ENCODE measurements at places on chromosomes 12 and 14.

- DNase-seq, result no peak
Observed at GRCh38 chr14:60226298-60226697, 22.7 kb upstream of the PPM1A start.

DNA sequence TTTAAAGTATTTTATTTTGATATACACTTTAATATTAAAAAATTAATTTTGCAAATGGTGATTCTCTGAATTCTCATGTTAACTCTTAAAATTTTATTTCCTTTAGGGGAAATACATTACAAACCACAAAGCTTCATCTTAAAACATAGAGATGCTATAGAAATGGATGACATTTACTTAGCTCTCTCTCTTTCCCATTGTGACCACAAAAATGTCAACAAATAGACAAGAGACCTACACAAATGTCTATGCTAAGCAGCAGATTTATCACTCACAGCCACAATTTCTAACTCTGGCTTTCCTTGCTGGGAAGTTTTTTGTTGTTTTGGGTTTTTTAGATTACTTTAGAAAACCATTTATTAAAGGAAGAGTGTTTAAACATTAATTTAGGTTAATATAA is 19.9 kb upstream of the PHC1 start:
- no peak for DNase-seq

DNA sequence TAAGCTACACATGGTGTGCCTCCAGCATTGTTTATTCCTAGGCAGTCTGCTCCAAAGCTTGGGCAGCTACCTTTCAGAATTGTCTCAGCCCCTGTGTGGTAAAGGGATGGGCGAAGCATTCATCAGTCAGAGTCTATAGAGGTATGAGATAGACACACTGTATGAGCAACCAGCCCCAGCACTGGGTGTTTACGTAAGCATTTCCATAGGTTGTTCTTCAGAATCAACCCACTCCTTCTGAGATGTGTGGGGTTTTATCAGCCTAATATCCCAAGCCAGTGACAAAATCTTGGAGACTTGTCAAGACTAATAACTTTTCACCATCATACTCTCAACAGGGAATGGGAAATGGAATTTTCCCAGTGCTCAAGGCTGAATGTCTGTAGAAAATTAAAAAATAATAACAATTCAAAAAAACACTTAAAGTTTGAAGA is 98.2 kb downstream of the BTG1 start:
- DNase-seq, result no peak

GRCh38 chr12:100661300-100661951 is 87.9 kb downstream of the GAS2L3 start:
- DNase-seq, result no peak

DNA sequence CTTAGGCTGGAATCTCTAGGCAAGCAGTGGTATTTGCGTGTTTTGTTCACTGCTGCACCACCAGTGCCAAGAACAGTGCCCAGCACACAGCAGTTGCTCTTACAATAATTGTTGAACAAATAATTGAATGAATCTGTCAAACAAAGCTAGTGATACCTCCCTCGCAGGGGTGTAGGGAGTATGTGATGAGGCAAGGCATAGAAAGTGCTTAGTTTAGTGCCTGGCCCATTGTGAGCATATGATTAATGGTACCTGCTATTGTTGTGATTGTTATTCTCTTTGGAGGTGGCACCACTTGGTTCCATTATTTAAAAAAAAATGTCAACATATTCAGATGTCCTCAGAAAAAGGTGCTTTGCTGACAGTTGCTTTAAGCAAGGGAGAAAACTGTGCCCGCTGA is 210.1 kb upstream of the TBX3 start:
- DNase-seq, result no peak

- no peak for DNase-seq
Observed at GRCh38 chr12:49974231-49974675, 1.5 kb downstream of the AQP6 start.

DNA sequence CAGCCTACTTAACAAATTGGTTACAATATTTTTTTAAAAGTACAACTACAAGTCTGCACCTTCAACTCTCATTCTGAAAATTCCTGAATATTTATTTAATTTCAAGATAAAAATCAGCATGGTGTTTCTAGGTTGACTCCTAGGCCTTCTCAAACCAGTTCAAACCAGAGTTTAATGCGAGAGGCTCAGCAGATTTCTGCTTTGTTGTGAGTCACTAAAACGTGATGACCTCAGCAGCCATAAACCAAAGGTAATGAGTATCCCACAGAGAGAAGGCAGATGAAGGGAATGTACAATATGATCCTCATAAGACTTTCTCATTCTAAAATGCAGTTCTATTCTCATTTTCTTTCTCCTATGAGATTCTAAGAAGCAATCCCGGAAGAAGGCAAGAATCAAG is 1.5 kb downstream of the PRDM4 start:
- no peak for DNase-seq

- no peak for DNase-seq
Observed at GRCh38 chr14:78016532-78016931, 153.6 kb upstream of the NRXN3 start.

GRCh38 chr12:11687528-11687927 is 38.1 kb downstream of the ETV6 start:
- DNase-seq, result no peak

GRCh38 chr14:70032447-70032846 is 153.2 kb downstream of the SMOC1 start:
- DNase-seq, result no peak

GRCh38 chr12:117878605-117879004 is 90.2 kb downstream of the KSR2 start:
- DNase-seq, result no peak
